EL (cell line): ENCODE measurements at places on chromosomes 2 and 18.

- DNase-seq, result no peak
Measured at GRCh38 chr2:109021895-109022300, 32.9 kb upstream of the EDAR start.

DNA sequence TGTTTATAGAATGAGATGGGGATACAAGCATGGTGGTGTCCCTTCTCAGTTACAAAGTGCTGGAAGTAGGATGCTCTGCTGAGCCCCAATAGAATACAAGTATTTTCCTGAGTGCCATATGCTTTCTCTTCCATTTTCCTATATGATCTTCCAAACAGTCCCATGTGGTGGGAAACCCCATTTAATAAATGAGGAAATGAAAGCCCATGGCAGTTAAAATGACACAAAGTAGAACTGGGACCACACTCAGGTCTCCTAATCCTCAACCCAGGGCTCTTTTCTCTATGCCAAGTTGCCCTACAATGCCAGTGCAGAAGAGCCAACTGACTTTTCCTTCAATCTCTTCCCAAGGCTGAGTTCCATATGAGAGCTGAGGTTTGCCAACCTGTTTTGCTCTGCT, 210.2 kb upstream of the FBXO11 start:
- DNase-seq, result no peak

- peak; percentile 78 for DNase-seq
Measured at GRCh38 chr2:219987830-219988229, 360.4 kb downstream of the SLC4A3 start.

DNA sequence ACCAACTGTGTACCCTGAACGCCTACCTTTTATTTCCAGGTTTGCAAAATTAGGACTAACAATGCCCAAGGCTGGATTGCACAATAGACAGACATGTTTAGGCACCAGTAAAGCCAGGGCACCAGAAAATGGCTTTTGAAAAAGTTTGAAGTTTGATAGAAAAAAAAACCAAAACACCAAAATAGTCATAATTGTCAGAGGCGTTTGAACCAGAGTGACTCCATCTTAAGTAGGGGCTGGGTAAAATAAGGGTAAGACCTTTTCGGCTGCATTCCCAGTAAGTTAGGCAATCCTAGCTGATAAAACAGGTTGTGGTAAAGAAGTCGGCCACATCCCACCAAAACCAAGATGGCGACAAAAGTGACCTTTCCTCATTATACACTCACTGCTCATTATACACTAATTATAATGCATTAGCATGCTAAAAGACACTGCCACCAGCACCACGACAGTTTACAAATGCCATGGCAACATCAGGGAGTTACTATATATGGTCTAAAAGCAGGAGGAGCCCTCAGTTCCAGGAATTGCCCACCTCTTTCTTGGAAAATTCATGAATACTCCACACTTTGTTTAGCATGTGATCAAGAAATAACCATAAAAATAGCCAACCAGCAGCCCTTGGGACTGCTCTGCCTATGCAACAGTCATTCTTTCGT, 105.1 kb upstream of the MSH2 start:
- DNase-seq, result no peak

DNA sequence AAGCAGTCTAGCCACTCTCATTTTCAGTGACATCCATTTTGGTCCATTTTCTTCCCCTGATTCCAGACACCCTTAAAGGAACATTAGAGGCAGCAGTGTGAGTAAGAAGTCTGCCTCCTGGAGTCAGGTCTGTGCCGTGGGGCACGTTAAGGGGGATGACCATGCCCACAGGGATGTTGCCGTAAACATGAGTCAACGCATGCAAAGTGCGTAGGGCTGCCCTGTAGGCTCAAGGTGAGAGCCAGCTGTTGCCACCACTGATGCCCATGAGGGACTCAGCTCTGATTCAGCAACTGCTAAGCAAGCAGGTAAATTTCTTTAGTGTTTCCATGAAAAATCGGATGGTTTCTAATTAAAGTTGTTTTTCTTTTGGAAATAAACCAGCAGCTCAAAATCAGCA, 61.4 kb upstream of the TFCP2L1 start:
- DNase-seq, result no peak

- no peak for DNase-seq
Measured at GRCh38 chr2:15408759-15409158, 152.4 kb downstream of the NBAS start.

- DNase-seq, result peak; percentile 77
Measured at GRCh38 chr2:169808221-169808620, 9.6 kb downstream of the SSB start.

- no peak for DNase-seq
Measured at GRCh38 chr2:211068108-211068780, 511.8 kb downstream of the CPS1 start.

GRCh38 chr18:47747260-47747795, 183.1 kb downstream of the SMAD2 start:
- DNase-seq, result no peak

DNA sequence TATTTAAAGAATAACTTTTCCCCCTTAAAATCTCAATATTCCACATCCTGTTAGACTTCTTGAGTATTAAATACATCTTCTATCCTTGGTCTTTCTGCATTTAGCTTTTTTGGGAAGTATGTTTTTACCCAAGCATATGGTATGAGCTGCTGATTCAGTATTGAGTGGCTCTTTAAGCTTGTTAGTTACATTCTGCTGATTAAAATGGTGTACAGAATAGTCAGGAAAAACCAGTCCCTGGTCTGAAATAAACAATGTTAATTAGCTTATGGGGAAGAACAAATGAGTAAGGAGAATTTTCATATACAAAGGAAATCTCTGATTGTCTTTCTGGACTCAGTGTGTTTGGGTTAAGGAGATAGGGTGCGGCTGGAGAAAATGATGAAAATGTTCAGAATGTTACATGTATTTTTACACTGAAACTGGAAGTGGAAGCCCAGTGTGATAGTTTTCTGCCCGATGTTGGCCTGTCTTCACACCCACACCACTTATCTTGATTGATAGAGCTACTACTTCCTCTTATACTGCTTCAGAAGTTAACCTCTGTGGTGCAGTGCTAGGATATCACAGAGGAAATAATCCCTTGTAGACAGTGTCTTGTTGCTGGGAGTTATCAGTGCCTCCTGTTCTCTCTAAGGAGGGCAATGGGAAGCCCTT, 84.0 kb downstream of the MSH2 start:
- DNase-seq, result no peak

DNA sequence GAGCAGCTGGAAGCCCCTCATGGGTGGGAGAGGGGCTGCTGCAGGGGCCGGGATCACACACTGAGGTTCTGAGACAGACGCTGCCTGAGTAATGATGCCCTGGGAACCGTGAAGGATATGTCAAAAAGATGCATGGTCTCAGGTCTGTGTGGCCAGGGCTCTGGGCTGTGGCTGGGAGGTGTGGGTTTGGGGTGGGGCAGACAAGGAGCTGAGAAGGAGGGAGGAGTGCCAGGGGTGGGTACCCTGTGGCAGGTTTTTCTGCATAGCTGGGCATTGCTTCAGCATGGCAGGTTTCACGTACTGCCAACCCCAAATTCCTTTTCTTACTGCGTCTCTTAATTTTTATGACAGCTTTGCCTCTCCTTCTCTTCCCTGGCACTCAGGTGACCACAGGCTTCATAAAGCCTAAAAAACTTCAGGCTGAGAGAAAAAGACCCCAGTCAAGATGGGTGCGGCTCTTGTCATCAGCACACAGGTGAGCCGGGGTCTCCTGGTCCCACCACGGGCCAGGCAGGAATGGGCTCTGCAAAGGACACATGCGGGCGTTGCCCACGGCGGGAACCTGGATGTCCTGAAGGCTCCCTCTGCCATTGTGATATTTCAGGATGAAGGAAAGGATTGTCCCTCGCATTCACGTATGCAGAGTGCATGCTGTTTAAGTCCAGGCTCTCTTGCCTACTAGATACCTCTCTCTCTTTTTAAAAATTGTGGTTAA, 18.0 kb downstream of the MALL start:
- no peak for DNase-seq

DNA sequence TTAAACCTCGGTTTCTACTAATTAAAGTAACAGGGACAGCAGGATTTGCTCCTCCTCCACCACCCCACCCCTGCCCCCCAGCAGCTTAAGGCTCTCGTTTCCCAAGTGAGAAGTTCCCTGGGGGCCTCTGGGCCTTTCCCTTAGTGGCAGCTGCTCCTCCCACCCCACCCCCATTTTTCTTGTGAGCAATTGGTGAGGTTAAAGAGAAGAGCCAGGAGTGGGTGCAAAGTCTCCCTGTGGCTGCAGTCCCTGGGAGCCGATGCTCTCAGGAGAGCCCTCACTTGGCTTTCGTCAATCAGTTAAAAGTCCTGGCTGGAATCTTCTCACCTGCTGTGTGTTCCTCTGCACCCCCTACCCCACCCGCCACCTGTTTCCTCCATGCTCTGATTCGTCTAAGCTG, 48.7 kb upstream of the AGAP1 start:
- DNase-seq, result no peak

GRCh38 chr2:130767408-130767775, 12.1 kb downstream of the AMER3 start:
- no peak for DNase-seq

- no peak for DNase-seq
Measured at GRCh38 chr2:110955556-110955955, 165.2 kb upstream of the BCL2L11 start.

DNA sequence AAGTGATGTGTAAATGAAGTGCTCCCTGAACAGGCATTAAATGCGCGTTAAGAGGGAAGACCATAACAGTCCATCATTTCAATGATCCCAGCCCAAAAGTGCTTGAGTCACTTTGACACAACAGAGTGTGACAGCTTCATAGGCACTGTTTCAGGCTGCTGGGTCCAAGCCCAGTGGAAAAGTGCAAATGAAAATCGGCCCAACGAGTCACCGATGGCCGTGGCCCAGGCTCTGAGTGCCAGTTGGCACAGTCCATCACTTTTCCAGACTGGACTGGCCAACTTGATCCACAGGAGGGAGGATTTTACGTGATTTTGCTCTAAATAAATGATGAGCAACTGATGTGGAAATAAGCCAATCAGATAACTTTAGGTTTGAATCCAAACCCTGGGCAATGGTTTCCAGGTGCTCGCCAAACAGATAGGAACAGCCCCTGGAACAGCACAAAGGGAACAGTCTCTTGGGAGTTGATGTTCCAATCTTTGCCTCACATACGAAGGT, 114.0 kb downstream of the SP3 start:
- no peak for DNase-seq

- DNase-seq, result peak; percentile 93
Measured at GRCh38 chr2:224086226-224086914, 47.3 kb upstream of the SERPINE2 start.

DNA sequence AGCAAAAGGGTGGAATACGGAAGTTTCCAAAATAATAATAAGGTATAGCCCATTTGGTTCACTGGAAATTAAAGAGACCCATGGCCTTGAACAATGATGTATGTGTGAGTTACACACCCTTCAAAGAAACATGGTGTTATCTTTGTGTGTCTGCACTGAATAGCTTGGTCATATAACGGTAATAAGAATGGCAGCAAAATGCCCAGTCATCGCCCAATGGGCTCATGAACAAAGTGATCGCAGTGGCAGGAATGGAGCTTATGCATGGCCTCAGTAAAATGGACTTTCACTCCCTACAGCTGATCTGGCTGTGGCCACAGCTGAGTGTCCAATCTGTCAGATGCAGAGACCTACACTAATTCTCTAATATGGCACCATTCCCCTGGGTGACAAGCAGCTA, 201.3 kb downstream of the RPIA start:
- no peak for DNase-seq

DNA sequence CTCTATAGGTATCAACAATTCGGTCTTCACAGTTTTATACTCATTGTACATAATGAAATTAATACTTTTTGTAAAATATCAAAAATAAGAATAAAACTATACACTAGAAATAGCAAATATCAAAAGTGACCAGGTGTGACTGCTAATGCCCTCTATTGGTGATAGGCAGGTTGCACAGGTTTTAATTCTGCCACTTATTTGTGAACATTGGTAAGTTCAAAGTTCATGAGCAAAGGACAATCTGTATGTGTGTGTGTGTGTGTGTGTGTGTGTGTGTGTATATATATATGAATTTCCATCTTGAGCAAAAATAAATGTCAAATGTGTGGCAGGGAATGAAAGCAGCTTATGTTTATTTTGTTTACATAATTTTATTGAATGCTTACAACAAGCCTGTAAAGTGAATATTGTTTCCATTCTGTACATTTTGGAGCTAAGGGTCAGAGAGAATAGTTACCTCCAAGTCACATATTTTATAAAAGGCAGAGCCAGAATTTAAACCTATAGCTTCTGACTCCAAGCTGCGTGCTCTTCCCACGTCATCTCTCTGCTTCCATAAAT, 537.4 kb downstream of the CPS1 start:
- no peak for DNase-seq

DNA sequence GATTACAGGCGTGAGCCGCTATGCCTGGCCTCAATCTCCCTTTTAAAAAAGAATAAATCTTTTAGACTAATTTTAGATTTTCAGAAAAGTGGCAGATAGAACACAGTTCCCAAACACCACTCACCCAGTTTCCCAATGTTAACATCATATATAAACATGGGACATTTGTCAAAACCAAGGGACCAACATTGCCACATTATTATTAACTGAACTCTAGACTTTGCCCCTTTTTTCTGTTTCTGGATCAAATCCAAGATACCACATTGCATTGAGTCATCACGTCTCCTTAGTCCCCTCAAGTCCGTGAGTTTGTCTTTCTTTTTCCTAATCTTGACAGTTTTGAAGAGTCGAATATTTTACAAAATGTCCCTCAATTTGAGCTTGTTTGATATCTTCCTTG, 2.4 kb downstream of the C2orf42 start:
- DNase-seq, result no peak

DNA sequence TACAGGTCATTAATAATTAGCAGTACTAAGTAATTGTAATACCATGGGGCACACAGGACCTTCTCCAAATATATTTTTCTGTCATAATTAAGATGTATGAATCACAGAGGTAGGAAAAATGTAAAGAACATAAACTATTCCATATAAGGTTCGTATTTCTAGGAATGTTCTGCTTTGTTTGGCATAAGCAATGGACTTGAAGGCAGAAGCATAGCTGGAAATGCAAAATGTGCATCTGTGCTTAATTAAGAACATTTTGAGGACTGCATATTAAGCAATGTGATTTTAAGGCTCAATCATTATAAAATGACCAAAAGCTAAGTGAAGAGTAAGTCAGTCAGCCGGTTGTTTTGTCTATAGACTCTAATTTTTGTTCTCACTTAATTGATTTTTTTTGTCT, 123.2 kb downstream of the RBM43 start:
- no peak for DNase-seq

DNA sequence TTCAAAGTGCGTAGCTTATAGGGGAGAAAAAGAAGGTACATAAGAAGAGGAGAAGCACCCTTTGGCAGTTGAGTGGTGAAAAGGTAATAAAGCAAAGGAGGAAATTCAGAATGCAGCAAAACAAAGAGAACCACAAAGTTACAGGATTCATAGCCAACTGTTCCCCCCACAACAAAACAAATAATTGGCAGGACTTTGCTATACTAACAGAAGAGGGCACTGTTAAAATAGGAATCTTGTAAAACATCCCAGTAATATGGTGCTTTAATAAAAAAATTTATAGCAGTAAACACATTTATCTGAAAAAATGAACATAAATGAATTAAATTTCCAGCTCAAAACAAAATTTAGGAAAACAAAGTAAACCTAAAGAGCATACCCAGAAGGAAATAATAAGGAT, 42.3 kb downstream of the R3HDM1 start:
- no peak for DNase-seq
